Glutamatergic neuron (in vitro differentiated cells): ENCODE measurements at places on chromosomes 4 and X.

DNA sequence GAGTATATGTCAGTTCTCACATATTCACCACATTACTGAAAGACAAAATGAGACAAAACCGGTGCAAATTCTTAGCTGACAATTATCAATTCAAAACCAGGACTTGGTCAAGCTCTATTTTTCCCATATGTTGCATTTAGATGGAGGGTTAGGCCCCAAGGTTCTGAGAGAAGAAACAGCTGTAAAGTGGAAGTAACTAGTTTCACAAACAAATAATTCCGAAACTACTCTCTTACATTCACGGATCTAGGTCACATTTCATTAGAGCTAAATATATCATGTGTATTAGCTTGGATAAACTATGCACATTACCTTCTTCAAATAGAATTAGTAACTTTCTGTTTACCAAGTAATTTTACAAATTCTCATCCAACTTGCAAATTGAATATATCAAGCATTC is 3.7 kb upstream of the GABRA2 start:
- DNase-seq, result no peak

DNA sequence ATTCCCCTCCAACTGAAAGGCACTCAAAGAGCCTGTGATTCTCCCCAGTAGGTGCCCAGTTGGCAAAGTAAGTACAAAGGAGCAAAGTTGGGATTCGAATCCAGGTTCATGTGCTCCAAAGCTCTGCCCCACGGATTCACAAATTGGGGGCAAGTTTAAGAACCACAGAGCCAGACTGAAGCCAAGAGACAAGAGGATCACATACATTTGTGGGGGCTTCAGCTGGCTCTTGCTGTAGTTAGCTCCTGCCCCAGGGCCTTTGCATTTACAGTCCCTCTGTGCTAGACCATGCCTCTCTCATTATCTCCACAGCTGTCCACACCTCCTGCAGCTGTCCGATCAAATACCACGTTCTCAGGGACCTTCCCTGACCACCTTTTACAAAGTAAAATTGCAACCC is 18.8 kb downstream of the PNMA6F start:
- DNase-seq, result no peak

DNA sequence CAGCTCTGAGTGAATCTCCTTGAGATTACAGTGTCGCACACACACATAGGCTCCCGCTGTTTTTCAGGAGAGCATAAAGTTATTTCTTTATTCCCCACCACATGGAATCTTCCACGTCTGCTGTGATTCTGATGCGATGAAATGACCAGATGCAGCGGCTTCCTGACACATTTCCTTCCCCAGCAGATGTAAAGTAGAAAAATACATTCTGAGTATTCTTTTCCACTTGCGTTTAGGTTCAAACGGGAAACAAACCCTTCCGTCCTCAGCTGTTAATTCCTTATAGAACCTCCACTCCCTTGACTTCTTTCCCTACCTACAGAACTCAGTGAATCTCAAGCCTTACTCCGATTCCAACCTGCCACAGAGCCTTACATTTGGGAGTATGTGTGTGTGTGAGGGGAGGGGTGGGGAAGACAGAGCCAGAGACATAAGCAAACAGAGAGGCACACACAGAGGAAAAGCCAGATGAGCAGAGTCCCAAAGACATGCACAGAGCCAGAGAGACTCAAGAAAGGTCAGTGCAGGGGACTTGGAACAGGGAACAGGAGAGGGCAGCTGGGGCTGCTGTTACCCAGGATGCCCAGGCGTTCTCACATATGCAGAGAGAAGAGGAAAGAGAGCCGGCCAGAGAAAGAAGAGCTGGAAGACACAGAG is 47.3 kb downstream of the SETD7 start:
- DNase-seq, result no peak

DNA sequence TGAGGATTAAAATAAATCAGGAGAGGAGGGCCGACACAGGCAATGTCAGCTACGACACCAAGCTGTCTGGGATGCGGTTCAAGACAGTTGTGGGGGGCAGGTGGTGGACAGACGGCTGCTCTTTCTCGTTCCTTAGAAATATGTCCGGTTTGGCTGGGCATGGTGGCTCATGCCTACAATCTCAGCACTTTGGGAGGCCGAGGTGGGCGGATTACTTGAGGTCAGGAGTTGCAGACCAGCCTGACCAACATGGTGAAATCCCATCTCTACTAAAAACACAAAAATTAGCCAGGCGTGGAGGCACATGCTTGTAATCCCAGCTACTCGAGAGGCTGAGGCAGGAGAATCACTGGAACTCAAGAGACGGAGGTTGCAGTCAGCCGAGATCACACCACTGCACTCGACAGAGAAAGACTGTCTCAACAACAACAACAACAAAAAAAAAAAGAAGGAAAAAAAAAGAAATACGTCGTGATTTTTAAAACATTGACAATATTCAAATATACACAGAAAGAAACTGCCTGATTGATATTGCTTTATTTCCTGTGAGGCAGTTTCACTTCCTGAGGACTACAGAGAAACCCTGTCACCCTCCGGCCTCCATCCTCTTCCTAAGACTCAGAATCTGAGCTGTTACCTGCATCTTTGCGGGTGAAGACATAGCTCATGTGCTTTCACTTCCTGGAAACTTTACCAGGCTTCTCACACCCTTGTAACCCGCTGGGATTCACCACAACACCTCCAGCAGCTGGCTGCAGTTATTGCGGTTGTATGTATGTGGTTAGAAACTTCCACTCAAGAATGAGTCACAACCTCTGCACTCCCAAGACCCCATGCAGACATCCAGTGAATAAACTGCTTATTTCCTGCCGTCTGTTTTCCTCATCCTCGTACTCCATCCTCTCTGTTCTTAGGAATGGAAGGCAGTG is 63.8 kb upstream of the STS start:
- no peak for DNase-seq

DNA sequence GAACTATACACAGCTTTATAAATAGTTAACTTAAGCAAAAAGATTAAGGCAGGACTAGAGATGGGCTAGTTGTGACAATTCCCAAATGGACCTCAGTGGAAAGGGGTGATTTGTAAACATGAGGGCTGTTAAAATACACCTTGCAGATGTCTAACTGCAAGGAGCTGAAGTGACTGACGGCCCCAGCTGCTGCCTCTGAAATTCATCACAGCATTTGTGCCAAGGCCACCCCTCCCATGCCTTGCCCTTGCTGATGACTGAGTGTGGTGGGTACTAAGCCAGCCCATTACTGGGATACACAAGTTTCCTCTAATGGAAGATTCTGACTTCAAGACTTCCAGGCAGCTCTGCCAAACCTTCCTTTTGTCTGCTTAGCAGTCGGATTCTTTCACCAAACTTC is 23.7 kb upstream of the EGFL6 start:
- no peak for DNase-seq

GRCh38 chr4:26785810-26786209 is 74.8 kb upstream of the STIM2 start:
- DNase-seq, result no peak

- no peak for DNase-seq
Measured at GRCh38 chrX:120797188-120797851, 78.3 kb downstream of the CT47B1 start.

DNA sequence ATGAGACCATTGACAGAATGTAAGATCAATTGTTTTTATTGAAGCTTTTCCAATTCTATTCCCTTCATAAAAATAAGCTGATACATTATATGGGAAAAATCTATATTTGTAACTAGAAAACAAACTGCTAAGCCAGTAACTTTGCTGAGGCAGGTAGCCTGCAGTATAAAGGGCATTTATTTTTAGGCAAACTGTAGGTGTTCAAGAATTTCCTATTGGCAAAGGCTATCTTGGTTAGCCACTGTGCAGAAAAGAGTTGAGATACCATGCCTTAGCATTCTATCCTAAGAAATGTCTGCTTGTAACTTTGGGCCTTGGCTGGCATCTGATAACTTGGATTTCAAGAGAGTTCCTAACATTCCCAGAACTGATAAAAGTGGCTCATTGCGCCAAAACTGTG is 18.5 kb upstream of the PRRG1 start:
- no peak for DNase-seq
